ENCODE measurements at places on chromosomes 4 and X.

DNA sequence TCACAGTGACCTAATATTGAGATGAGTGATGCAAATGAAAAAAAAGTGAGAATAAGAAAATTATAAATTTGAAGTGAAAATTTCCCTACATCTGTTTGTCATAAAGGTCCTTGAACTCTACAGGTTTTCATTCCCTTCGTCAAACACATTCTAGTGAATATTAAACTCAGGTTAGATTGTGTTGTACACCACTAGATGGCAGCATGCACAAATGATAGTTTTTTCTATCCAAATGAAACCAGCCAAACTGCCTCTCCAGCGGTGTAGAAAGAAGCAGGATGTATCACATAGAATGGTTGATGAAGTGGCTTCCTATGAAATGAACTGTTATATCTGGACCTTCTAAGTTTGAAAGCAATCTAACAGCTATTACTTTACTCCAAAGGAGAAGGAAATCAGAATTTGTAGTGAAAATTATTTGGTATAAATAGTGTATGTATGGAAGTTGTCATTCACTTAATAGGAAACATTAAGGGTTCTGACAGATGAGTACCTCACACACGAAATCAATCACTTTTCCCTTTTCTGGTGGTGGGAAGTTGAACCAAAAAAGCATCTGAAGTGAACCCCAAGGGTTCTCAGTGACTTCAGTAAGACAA, 382.7 kb downstream of the UNC5C start:
- peak; percentile 67 for DNase-seq

DNA sequence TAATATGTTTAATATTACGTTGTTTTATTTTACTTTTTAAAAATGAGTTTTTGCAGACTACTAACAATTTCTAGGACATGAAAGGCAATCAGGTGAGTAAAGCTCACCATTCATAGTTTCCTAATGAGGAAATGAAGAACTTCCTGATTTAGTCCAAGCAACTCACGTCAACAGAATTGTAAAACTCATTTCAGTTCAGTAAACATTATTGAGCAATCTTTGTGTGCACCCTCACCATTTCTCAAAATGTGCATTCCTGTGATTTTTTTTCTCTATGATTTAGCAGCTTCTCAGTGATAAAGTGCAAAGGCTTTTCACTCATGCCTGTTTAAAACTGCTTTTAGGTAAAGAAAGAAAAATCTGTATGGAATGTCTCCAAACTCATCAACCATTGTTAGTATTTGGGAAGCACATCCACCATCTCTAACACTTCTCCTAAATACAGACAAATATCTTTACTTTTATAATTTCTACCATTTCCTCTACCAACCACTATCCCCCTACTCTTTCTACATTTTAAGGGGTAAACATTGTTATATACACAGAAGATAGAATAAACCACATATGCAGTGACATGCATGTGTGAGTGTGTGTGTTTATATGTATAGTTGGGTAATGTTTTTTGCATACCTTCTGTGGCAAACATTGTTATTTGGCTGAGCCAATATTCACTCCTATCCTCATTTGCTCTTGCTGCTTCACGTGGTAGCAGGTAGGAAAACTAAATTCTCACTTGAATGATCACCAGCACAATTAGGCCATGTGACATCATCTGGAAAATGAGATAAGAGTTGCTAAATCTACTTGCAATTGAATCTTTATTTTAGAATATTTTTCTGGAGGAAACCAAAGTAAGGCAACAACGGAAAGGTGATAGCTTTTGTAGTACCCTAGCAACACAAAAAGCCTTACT, 54.7 kb upstream of the PRDM8 start:
- no peak for DNase-seq

DNA sequence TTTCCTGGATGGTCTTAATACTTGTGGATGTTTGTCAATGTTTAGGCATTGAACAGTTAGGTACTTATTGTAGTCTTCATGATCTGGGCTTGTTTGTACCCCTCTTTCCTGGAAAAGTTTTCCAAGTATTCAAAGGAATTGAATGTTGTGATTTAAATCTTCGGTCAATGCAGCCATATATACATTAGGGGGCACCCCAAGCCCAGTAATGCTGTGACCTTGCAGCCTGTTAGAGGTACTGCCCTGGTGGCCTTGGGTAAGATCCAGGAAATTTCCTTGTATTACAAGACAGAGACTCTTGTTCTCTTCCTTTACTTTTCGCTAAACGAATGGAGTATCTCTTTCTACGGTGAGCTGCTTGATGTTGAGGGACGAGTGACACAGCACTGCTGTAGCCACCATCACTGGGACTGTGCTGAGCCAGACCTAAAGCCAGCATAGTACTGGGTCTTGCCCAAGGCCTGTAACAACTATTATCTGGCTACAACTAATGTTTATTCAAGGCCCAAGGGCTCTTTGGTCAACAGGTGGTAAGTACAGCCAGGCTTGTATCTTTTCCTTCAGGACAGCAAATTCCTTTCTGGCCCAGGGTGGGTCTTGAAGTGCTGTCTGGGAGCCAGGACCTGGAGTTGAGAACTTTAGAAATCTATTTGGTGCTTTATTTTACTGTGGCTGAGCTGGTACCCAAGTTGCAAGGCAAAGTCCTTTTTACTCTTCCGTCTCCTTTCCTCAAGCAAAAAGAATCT, 118.3 kb upstream of the ATOH1 start:
- DNase-seq: no peak

GRCh38 chr4:187685247-187685646, 310.3 kb upstream of the ZFP42 start:
- DNase-seq: no peak

GRCh38 chr4:21655031-21655430, 293.5 kb downstream of the KCNIP4 start:
- DNase-seq: no peak

DNA sequence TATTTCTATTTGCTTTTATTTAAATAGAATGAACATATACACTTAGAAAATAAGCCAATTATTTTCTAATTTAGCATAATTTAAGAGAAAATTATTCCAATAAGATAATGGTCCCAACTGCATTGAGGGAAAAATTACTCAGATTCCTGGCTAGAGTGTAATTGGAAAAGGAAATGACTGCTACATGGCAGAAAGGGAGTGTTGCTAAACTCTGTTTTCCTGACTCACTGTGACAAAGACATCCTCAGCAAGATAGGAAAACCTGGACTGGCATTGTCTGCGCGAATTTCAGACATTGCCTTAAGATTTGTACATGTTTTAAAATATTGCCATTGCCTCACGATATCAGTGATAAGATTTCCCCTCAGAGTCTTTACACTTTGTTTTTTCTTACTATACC, 8.2 kb downstream of the TNIP3 start:
- no peak for DNase-seq

- DNase-seq: no peak
These were observed 494.9 kb downstream of the GALNTL6 start for GRCh38 chr4:172308078-172308477.

- no peak for DNase-seq
These were observed 70.4 kb upstream of the AGA start for GRCh38 chr4:177512646-177513045.

DNA sequence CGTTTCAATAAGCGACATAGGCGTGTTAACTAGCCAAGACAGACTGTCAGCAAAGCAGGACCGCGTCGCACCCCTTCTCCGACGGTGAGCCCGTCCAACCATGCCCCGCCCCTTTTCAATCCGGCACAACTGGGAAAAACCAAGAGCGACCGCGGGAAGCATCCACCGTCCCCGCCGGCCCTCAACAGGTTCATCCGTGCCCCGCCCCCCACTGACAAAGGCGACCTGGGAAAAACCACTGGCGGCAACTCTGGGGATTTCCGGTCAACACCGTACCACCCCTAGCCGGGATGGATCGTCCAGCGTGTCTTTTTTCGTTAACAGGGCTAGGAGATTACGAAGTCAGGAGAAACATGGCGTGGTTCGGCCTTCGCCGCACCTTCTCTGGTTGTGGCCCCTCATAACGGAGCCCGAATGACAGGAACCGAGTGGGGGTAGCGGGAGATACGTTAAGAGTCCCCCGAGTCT, 377 bp downstream of the TIMM17B start:
- DNase-seq: peak; percentile 84

DNA sequence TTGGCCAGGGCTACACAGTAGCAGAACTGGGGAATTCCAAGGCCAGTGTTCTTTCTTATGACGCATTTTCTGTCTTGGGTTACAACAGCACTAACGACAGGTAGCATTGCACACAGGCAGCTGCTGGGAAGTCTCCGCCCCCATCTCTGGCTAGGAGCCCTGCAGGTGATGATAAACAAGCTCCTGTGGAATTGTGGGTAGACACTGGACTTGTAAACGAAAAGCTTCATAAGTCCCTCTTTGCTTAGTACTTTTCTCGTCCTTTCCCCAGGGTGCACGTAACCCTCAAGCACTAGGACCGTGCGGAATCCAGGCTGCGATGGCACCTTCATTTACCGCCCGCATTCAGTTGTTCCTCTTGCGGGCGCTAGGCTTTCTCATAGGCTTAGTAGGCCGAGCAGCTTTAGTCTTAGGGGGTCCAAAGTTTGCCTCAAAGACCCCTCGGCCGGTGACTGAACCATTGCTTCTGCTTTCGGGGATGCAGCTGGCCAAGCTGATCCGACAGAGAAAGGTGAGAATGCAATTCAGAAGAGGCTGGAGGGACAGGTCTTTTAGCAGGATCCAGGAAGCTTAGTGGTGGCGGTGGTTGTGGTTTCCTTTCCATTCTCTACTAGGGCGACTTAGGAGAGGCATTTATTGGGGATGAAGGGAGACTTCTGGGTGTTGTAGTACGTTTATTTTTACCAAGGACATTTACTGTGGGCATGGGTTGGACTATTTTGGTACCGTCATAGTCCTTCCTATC, at the start of gene FAAH2:
Gene FAAH2 (plus strand): TSS at position 200 of the 745 bp plus-strand sequence. CDS start 120 bp downstream, at position 320.
- peak; percentile 56 for DNase-seq

DNA sequence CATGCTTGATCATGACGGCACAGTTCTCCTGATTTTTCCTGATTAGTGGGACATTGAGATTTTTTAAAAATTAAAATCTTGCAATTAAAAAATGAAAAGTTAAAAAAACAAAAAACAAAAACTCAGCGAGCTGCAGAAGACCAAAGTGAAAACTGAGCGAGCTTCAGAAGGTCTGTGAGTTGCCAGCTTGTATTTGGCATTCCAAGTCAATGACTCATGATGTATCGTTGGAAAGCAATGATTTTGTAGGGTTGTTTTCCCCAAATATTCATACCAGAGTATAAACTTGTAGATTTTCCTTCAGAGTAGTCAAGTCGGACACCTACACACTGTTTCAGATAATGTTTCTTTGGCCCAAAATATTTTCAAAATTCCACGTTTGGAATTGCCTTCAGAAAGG, 76.9 kb downstream of the LRRC66 start:
- no peak for DNase-seq

DNA sequence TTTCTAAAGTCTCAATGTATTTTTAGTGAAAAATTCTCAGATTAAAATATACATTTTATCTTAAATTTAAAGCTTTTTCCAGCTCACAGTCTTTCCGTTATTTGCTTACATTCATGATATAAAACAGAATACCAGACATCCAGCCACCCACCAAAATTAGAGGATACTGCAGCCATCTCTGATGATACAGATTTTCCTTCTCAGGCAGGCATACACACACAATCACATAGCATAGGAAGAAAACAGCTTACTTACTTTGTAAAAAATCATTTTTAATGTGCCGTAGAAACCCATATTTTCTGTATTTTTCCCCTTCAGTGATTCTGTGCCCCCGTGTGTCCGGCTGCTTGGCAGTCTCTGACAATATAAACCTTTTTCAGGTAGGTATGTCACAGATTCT, 183.7 kb downstream of the FBXW7 start:
- DNase-seq: peak; percentile 41

- DNase-seq: no peak
These were observed 30.0 kb upstream of the JADE3 start for GRCh38 chrX:46882266-46882665.

DNA sequence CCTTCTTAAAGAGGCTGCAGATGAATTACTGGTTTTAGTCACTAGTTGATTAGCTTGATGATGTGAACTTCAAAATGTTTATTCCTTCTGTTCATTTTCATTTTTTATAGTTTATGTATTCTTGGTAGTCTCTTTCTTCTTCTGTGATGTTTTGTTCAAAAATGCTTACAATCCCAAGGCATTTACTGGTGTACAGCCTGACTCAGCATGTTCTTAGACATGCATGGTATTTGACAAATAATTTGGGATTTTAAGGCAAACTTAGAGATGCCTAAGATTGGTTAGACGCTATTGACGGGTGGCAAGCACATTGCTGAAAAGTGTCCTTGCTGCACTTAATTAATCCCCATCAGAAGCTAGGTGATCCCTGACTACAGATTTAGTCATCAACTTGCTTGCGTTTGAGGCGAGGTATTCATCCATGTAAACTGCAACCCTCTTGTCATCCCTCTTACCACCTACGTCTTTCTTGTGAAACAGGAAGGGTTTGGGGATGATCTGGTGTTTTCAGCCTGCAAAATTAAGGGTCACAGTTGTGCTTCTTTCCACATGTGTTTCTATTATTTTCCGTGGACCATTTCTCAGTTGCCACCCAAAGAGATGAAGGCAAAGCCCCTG, 331.8 kb downstream of the DKK2 start:
- no peak for DNase-seq

DNA sequence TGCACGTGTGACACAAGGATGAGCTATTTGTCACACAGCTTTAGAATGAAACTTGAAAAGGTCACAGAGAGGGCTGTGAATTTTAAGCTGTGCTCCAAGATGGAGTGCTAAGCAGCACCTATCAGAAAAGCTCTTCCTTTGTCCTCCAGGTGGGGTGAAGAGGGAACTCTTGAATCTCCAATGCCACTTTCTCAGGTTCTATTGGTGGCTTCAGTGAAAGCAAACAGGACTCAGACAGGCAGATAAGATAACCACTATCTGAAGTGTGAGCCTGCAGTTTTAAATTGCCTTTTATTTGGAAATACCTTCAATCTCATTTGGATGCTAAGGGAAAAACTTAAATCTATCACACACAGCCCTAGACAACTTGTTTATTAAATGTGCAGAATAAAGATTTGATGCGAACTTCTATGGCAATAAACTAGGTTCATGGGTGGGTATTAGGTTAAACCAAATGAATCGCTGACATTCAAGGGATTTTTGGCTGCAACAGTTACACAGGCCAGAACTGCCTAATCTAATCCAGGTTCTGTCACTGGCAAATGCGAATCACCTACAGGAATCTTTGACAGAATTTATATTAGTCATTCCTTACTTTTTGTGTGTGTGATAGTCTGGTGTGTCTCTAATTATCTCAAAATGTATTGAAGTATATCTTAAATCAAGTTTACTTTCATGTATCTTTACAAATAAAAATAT, 13.6 kb upstream of the PDGFRA start:
- DNase-seq: no peak

GRCh38 chrX:119481323-119481801, 13.1 kb downstream of the SLC25A5 start:
- no peak for DNase-seq

DNA sequence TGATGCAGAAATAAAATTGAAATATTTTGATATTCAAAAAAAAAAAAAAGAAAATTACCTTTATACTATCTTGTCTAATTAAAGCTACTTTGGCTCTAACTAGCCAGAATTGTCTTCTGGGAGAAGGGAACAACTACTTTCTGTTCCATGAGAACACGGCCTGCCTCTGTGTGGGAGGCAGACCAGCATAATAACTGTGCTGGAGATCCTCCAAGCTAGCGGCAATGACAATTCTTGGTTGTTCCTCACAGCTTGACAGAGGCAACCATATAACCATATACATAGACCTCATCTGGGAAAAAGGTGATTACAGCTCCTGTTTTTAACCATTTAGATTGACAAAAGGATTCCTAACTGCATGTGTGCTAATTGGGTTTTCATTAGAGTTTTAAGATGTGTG, 95.7 kb downstream of the RBMX2 start:
- DNase-seq: no peak
